ENCODE measurements at places on chromosomes 1 and 21.
A peak's percentile ranks its signal among the peaks of the same experiment; 100 is the strongest.

DNA sequence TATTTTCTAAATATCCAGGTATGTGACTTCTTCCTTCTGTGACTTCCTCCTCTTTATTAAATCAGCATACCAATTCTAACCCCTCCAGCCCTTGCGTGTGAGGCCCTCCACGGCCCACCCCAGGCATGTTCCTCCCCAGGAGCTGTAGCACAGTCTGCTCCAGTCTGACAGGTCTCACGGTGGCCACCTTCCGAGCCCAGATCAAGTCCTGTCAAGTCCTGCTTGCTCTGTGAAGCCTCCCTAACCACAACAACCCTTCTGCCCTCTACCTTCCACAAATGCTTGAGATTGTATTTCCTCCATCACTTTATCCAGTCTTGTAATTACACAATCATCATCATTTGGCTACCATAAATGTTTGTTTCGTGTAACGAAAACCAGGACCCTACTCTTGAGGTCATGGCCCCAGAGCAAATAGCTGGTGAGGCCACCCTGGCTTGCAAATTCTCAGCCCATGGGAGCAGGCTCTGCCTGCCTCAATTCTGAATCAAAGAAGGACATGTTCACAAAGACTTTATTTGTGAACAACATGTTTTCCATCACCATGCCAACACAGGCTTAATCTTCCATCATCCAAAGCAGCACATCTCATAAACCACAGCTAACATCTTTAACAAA is 33.0 kb upstream of the S100A7 start:
- no peak for DNase-seq

DNA sequence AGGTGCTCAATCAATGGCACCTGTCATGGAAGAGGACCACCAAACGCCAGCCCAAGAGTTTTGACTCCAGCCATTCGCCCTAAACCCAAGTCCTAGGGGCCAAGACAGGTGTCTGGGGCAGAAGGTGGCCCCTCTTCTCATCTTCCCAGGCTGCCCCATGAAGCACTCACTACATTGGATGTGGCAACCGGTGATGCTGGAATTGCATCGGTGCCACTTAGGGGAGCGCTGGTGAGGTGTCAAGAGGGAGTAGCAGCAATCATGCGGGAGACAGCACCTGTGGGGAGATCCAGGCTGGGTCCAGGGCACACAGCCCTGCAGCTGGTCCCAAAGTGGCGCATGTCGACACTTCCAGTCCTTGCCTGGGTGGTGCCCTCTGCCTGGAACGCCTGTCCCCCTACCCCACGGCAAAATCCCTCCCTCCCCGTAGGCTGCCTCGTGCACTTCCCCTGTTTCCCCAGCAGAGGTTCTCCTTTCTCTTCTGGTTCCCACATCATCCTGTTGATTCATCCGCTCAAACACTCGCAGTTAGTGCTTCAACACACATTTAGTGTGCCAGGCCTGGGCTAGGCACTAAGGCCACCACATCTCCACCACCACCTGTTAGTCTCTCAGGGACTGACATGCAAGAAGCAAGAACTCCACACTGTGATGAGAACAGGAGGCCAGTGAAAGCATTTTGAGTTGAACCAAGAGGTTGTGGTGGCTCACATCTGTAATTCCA is 18.5 kb downstream of the PLA2G2D start:
- peak; percentile 76 for DNase-seq

- peak; percentile 6 for DNase-seq
These were observed 304 bp downstream of the PLPPR5 start for GRCh38 chr1:99004254-99004860.

DNA sequence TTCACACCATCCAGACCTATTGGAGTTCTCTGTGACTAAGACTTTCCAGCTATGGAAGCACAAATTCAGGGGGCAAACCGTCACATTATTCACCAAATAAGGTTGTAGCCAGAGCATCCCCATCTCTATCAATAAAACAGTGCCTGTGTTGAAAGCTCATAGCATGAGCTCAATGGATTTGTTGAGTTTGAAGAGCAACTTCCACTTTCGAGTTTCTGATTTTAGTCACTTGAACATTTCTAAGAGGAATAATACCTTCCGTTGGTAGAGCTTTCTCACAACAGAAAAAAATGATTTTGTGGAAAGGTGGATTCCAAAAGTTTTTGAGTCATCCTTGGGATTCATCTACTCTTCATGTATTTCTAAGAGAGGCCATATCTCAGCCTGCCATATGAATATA is 13.0 kb upstream of the ELAVL4 start:
- no peak for DNase-seq

GRCh38 chr1:156973417-156973816 is 53.0 kb downstream of the LRRC71 start:
- no peak for DNase-seq

GRCh38 chr1:62107923-62108322 is 86.7 kb upstream of the L1TD1 start:
- DNase-seq = no peak

GRCh38 chr1:246790833-246791232 is 66.6 kb downstream of the SCCPDH start:
- DNase-seq = no peak

DNA sequence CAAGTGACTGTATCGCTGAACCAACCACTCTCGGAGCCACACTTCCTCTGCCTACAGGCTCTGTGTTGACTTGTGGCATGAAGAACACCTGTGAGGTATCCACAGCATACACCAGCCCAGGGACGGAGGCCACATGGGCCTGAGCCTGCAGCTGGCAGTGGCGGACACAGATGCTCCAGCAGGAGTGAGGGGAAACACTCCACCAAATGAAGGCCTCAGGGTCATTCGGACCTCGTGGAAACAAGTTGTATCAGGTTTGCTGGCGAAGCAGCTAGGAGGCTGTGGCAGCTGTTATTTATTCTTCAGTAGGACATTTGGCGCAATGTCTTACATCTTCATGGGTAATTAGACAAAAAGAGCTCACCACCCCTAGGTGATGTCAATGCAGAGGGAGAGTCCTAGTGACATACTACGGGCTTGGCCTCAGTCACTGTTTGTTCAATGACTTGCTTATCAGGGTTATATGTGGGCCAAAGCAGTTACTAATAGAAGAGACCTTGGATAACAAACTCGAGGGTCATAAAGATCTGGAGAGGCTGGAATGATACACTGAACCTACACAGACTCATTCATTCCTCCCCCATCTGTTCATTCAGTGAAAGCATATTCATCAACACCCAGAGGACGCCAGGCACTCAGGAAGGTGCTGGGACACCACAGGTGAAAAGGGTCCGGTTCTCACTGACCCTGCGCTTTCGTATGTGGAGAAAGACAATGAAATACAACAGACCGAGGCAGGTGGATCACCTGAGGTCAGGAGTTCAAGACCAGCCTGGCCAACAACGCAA is 11.6 kb upstream of the ETS2 start:
- DNase-seq = no peak

GRCh38 chr1:186473047-186473446 is 12.1 kb upstream of the PDC start:
- no peak for DNase-seq

- DNase-seq = no peak
These were observed 145.8 kb downstream of the PATJ start for GRCh38 chr1:61887931-61888564.

- no peak for DNase-seq
These were observed 169.8 kb upstream of the CXADR start for GRCh38 chr21:17343055-17343454.

GRCh38 chr1:186620566-186621350 is 59.5 kb downstream of the PTGS2 start:
- peak; percentile 72 for DNase-seq

GRCh38 chr21:37297364-37297763 is 30.2 kb upstream of the VPS26C start:
- no peak for DNase-seq

GRCh38 chr1:53066891-53067738 is 5.1 kb downstream of the PODN start:
- DNase-seq = no peak

GRCh38 chr1:33266766-33267165 is 10.5 kb downstream of the ZNF362 start:
- no peak for DNase-seq

DNA sequence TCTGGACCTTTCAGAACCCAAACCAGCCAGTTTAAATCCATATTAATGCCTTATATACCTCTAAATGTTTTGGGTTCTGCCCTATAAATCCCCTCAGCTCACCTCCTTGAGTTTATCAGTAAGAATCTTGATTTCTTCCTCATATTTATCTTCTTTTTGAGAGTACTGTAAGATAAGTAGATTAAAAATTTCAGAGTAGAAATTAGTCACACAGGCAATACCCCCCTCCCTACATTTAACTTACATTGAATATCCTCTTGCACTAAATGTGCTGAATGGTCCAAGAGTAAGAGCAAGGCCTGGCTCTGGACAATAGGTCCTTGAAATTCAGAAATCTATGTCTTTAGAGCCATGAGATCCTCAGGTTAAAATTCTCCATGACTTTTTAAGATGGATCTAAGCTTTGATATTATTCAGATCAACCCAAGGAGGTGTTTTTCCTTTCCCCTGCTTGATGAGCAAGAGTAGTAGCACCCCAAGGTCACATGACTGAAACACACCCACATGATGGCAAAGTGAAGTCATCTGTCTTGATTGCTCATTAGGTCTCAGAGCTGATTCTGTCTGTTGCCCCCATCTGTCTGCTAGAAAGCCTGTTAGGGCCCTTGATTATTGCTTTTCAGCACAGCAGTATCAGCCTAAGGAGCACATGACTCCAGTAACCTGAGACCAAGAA is 15.8 kb upstream of the NUP210L start:
- peak; percentile 72 for DNase-seq

DNA sequence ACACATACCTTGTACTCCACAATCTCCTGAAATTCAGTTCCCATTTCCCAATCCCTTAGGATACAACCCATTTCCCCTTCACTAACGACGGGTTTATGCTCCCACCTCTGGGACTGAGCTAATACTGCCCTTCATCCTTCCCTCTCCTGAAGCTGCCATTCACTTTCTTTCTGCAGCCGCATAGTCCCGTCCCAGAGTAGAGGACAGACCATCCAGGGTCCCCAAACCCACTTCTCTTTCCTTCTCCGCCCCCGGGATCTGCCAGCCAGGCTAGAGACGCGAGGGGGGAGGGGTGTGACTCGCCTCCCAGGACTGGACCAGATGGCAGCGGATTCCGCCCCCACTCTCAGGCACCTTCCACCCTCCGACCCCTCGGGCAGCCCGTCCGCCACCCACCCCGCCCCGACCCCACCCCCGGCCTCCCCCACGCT is 679 bp downstream of the ABL2 start:
- peak; percentile 39 for DNase-seq

GRCh38 chr1:12073796-12074195 is 10.7 kb downstream of the TNFRSF8 start:
- DNase-seq = no peak

DNA sequence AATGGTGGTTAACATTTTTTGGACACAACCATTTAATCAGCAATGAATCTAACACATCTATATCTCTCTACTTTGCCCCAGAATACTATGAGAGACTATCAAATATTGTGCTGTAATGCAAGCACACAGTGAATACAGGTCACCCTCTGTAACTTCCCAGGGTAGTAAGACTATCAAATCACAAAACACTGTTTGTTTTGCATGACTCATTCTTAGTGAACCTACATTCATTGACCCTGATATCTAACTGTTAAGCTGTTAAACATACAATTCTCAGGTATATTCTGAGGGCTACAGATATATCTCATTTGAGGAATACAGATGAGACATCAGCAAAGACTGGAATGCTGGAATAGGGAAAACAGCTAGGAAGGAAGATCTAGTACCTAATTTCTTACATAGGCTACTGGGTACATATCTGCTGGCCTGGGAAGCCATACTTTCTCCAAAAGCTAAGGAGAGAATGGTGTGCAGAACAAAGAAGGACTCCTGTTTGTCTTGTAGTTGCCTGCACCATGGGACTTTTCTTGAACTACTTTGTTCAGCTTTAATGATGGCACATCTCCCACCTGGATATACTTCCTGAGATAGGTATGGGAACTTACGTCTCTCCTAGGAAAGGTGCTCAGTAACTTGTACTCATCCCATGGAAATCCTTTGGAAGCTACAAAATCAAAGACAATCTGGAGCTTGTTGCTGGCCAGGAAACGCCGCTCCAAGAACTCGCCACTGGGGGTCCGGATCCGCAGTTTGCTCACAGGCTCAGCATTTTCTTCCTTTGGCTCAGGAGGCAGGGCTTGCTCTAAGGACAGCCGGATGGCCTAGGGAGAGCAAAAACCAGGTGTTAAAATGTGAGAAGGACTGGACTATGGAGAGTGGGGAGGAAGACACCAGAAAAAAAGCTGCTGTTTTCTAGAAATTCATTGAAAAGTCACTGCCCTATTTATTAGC is 51.9 kb upstream of the DMRTA2 start:
- no peak for DNase-seq

- no peak for DNase-seq
These were observed 21.4 kb upstream of the PADI4 start for GRCh38 chr1:17286646-17287045.

DNA sequence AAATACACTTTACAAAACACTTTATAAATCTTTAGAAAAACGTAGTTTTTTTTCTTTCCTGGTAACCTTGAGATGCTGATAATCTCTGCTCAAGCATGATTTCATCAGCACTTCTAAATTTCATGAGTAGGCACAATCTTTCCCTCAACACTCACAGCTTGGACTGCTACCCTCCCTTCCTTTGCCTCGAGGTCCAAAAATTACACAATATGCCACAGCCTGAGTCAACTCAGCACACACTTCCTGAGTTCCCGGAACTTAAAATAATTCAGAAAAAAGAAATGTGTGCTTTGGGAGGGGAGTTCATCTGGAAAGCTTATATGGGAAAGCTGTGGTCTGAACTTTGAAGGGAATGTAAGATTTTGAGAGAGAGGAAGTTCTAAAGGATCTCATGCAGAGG is 5.9 kb downstream of the CLCA2 start:
- DNase-seq = peak; percentile 79

DNA sequence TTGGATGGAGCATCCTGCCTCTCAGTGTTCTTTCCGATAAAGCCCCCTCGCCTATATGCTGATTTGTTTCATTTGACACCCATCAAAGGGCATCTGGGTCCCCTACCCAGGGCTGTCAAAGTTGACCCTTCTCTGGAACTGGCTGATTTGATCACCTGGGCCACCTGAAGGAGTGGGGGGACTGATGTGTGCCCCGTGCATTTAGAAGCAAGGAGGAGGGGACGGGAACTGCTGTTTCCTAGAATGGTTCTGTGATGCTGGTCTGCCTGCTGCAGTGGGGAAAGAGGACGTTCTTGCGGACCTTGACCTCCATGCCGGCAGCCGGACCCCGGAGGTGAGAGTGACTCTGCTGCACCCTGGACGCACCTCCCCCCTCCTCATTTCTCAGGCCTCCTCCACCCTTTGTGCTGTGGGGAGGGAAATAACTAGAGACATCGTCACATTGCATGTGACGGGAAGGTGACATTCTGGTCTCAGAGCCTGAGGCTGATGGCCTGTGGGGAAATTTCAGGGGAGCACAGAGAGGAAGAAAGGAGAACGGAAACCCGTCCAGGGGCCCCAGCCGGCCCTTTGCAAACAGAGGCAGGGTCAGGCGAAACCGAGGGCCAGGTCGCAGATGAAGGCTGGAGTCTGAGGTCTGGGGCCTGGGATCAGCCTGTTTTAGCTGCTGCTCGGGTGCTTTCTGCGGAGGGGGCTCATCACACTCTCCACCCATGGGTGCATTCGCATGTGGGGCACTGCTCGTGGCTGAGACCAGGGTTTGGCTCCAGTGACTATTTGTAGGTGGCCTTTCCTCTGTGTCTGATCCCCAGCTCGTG is 25.7 kb downstream of the CRYAA start:
- no peak for DNase-seq

- DNase-seq = peak; percentile 73
These were observed 40.9 kb upstream of the TMEM52 start for GRCh38 chr1:1959840-1960479.
